ENCODE measurements at places on chromosomes 13 and 19.
A peak's percentile ranks its signal among the peaks of the same experiment; 100 is the strongest.

DNA sequence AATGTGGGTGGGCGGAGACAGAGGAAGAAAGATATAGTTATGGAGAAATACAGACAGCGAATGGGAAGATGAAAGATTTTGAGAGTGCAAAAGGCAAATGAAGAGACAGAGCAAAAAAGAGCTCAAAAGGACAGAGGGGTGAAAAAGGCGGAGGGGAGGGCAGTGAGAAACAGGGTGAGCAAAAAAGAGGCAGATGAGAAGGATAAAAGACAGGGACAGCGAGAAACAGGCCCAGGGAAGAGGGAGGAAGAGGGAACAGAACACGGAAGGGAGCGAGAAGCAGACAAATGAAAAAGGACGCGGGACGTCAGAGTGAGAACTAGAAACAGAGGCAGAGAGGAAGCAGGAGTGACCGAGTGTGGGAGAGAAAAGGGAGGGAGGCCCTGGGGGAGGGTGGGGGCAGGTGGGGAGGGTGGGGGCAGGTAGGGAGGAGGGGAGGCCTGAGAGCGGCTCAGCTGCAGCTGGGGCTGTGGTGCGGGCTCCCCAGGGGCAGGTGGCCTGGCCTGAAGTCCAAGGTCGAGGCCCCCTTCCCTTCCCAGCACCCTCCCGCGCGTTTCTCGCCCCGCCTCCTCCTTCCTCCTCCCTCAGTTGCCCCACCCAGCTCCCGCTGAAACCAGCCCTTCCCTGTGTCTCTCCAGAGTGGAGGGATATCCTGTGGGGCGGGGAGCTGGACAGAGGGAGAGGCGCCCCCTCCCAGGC is 2.9 kb downstream of the KLK1 start:
- no peak for DNase-seq

DNA sequence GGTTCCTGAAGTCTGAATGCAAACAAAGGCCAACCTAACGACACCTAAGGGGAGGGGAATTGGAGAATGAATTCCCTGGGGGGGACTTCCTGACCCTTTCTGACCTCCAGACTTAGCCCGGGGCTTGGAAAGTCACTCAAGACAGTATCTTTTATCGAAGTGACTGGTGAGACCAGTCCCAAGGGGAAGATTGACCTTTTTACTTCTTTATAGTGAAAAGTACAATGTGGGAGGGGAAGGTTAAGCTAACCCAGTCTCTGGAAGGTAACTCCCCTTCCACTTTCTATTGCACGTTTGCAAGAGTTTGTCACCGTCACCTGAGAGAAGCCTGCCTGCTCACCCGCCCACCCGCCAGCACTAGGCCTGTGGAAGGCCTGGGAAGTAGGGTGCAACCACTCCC is 111.9 kb downstream of the EFNB2 start:
- no peak for DNase-seq

- no peak for DNase-seq
Observed at GRCh38 chr13:47901441-47901840, 99.6 kb downstream of the SUCLA2 start.

- no peak for DNase-seq
Observed at GRCh38 chr19:17340302-17340870, 3.0 kb downstream of the GTPBP3 start.

- DNase-seq = no peak
Observed at GRCh38 chr13:28049215-28049614, 51.2 kb downstream of the FLT3 start.

- no peak for DNase-seq
Observed at GRCh38 chr13:23608701-23609413, 38.6 kb downstream of the TNFRSF19 start.

GRCh38 chr13:101736566-101736965 is 284.1 kb downstream of the ITGBL1 start:
- no peak for DNase-seq

GRCh38 chr13:111508902-111509509 is 188.6 kb downstream of the TEX29 start:
- no peak for DNase-seq

DNA sequence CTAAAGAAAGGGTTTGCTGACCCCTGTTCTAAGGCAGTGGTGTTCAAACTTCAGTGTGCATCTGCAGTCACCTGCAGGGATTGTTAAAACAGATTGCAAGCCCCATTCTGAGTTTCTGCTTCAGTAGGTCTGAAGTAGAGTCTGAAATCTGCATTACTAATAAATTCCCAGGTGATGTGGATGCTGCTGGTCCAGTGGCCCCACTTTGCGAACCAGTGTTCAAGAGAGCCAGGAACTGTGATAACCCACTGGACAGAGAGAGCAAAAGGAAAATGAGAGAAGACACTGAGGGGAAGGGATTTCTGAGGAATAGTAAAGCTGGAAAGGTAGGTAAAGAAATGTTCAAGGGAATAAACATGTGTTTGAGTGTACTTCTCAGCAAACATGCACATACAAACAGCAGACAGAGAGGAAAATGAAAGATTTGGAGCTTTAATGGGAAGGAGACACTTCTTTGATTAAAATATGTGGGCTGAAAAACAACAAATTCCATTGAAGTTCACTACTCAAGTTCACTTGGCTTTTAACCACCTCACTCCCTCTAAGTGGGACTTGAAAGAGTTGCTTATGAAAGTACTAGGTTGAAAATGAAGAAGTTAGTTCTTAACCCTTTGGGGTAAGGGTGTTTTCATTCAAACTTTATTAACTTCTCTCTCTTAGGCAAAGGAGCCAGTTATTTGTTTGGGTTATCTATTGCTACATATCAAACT is 26.4 kb upstream of the FAM216B start:
- no peak for DNase-seq

DNA sequence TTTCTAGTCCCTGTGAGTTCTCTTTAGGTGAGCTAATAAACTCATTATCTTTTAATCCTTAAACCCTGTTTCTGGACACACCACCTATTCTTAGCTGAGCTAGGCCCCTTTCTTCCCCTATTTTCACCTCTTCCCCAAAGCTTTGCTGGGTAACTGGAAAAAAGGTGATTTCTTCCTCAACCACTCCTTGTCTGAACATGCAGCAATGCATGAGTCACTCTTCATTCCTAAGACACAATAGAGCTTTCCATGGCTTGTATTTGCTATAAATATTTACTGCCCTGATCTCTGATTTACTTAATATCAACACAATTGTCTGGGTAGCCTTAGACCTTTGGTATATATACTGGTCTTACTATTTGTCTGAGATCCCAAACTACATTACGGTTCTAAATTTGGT is 370.9 kb downstream of the KLF5 start:
- no peak for DNase-seq

- DNase-seq = peak; percentile 69
Observed at GRCh38 chr19:4139614-4140236, 13.7 kb upstream of the CREB3L3 start.

DNA sequence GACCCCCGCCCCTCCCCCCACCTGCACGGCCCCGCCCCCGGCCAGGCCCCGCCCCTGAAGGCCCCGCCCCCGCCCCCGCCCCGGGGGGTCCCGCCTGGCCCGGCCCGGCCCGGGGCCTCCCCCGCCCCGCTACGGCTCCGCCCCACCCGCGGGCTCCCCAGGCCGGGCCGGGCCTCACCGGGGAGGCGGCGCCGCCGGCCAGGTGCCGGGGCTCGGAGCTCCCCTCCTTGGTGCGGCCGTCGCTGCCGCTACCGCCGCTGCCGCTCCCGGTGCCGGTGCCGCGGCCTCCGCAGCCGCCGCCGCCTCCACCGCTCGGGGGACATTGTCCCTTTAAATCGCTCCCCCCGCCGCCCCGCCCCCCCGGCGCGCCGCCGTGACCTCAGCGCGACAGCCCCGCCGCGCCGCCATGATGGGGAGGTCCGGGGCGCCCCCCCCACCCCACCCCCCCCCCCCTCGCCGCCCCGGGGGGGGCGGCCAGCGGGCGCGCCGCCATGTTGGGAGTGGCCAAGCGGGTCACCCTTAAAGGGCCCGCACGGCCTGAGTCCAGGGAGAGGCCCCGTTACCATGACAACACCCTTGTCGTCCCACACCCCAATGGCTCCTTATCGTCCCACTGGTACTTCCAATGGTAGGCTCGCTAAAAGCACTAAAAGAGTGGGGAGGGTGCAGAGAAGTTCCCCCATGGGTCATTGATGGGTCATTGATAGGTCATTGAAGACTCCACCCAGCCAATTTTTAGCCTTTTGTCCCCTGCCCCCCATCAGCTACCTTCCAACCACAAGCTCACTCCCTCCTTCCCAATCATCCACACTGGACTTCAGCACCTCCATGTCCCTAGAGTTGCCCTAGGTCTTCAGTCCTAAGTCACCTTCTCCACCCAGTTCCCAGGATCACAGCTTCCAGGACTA is at the start of gene WIZ:
Gene WIZ, minus strand, starts transcription at position 337 of the 908 bp plus-strand sequence. CDS start 1,649 bp downstream, outside the sequence.
- peak; percentile 78 for DNase-seq

- no peak for DNase-seq
Observed at GRCh38 chr19:38781058-38781457, 7.7 kb upstream of the LGALS7 start.

GRCh38 chr13:46860722-46861121 is 36.1 kb downstream of the HTR2A start:
- no peak for DNase-seq

- peak; percentile 36 for DNase-seq
Observed at GRCh38 chr19:17294051-17294891, 9.0 kb downstream of the ABHD8 start.
